Gastrocnemius medialis (tissue), 4 donors: ENCODE measurements at places on chromosomes 1 and 21. TPM values are rescaled to one million over a fixed set of nuclear protein-coding genes. Genes with fewer than 3 reads are reported as not detected.

PPFIA4 gene
- total RNA-seq: 45.5 TPM

DNA sequence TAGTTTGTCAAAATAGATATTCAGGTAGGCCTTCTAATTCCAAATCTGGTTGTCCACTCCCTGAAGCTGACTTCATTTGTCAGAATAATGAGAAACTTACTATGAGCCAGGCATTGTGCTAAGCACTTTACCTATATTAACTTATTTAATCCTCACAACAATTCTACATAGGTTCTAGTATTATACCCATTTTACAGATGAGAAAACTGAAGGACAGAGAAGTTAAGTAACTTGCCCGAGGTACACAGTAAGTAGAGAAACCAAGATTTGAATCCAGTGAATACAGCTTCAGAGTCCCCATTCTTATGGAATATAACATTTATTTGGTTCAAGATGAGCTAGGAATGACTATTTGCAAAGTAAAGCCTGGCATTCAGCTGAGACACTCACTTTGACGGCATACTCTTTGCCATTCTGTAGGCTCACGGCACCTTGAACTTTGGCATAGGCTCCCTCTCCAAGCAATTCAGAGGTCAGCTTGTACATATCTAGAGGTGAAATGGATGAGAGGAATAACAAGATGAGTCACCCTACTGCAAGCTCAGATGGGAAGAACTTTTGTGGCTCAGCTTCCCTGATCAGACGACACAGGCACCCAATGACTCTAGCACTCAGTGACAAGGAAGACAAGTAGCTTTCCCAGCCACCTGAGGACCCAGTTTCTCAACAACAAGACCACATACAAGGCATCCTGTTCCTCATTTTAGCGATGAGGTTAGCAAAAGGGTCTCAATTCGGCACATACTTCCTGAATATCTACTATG, 23.7 kb downstream of the MKNK1 start:
- peaks cover 2% of the 10 kb centered on the region for H3K36me3 ChIP-seq
- H3K27ac ChIP-seq: no peak overlapping the region
- H3K4me1 ChIP-seq: no peaks in the 10 kb centered on the region
- DNase-seq: no peak

DNA sequence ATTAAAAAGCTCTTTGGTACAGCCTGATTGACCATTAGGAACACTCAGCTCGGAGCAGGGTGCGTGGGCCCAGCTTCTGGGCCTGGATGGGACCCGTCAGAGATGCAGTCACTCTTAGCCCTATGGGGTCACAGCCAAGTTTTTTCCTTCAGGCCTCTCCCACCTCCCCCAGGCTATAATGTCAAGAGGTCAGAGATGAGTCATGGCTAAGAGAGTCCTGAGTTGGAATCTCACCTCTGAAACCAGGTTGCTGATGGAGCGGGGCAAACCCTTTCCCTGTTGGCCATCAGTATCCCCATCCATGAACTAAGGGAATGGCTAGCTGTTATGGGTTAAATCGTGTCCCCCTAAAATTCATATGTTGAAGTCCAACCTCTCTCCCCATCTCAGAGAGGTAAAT, 195.9 kb upstream of the POU3F1 start:
- H3K4me3 ChIP-seq: no peak overlapping the region
- no peaks in the 10 kb centered on the region for H3K4me1 ChIP-seq
- DNase-seq: no peak
- no peak overlapping the region for H3K27ac ChIP-seq
- H3K27me3 ChIP-seq: peaks cover 5% of the 10 kb centered on the region

- H3K4me3 ChIP-seq: no peak overlapping the region
- no peaks in the 10 kb centered on the region for H3K36me3 ChIP-seq
- H3K27ac ChIP-seq: no peak overlapping the region
- no peaks in the 10 kb centered on the region for H3K27me3 ChIP-seq
Observed at GRCh38 chr1:35971601-35972000, 40.7 kb downstream of the AGO3 start.

- DNase-seq: no peak
- H3K4me1 ChIP-seq: peaks cover 11% of the 10 kb centered on the region
- no peaks in the 10 kb centered on the region for H3K36me3 ChIP-seq
- H3K4me3 ChIP-seq: no peak overlapping the region
Observed at GRCh38 chr1:232306269-232306961, 323.5 kb downstream of the SIPA1L2 start.

GRCh38 chr1:172939475-172939874, 111.3 kb downstream of the TNFSF18 start:
- no peaks in the 10 kb centered on the region for H3K4me1 ChIP-seq
- no peak overlapping the region for H3K27ac ChIP-seq
- DNase-seq: no peak
- H3K36me3 ChIP-seq: no peaks in the 10 kb centered on the region

DNA sequence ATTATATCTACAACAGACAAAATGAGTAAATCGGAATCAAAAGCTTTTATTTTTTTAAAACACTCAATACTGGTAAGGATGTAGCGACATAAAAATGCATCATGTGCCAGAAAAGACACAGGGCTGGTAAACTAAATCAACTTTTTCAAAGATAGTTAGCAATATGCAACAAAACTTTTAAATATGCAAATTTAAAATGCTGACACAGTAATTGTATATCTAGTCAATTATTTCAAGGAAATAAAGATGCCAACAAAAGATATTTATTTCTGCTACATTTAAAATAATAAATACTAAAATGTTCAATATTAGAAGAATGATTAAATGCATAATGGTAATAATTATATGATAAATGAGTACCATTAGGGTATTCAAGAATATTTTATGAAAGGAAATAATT, 295.1 kb downstream of the SMYD3 start:
- no peak for DNase-seq
- no peaks in the 10 kb centered on the region for H3K4me1 ChIP-seq
- H3K36me3 ChIP-seq: no peaks in the 10 kb centered on the region
- H3K27ac ChIP-seq: no peak overlapping the region
- no peaks in the 10 kb centered on the region for H3K27me3 ChIP-seq
- H3K4me3 ChIP-seq: no peak overlapping the region

- DNase-seq: no peak
- H3K36me3 ChIP-seq: no peaks in the 10 kb centered on the region
- peaks cover 37% of the 10 kb centered on the region for H3K4me1 ChIP-seq
- no peak overlapping the region for H3K27ac ChIP-seq
Observed at GRCh38 chr21:29347274-29347681, 48.6 kb downstream of the BACH1 start.

- H3K27me3 ChIP-seq: no peaks in the 10 kb centered on the region
- H3K4me3 ChIP-seq: no peak overlapping the region
- H3K36me3 ChIP-seq: no peaks in the 10 kb centered on the region
- peak overlapping the region; percentile 46 for H3K27ac ChIP-seq
Observed at GRCh38 chr21:42266971-42267556, 48.1 kb downstream of the ABCG1 start.

DNA sequence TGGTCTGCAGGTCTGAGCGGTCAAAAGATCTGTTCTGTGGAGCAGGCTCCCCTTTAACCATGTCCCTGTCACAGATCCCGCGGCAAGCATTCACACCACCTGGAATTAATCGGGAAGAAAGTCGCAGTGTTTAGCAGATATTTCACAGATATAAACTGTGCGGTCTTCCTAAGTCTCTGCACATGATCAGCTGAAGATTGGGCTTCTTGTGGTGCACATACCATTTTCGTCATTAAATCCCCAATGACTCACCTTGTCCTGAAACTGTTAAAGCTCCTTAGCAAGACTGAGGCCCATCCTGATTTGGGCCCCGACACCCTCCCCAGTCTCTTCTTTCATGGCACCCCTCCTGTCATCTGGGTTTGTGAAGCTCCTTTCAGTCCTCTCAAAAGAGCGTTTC, 158.8 kb downstream of the KIF26B start:
- no peaks in the 10 kb centered on the region for H3K4me1 ChIP-seq
- H3K27ac ChIP-seq: no peak overlapping the region
- no peak for DNase-seq
- H3K4me3 ChIP-seq: no peak overlapping the region
- no peaks in the 10 kb centered on the region for H3K36me3 ChIP-seq

- DNase-seq: no peak
- H3K27ac ChIP-seq: no peak overlapping the region
- no peaks in the 10 kb centered on the region for H3K36me3 ChIP-seq
- H3K4me3 ChIP-seq: no peak overlapping the region
- H3K27me3 ChIP-seq: peaks cover 5% of the 10 kb centered on the region
- H3K4me1 ChIP-seq: peaks cover 8% of the 10 kb centered on the region
Observed at GRCh38 chr1:31791131-31791858, 24.5 kb downstream of the SPOCD1 start.

KIF17 gene
- 3.0 TPM for total RNA-seq

OLFML2B gene
- total RNA-seq: 3.7 TPM

CFHR2 gene
- not detected for total RNA-seq

- no peak overlapping the region for H3K4me3 ChIP-seq
- H3K27me3 ChIP-seq: no peaks in the 10 kb centered on the region
- H3K4me1 ChIP-seq: peaks cover 14% of the 10 kb centered on the region
- H3K27ac ChIP-seq: no peak overlapping the region
- DNase-seq: no peak
- H3K36me3 ChIP-seq: no peaks in the 10 kb centered on the region
Observed at GRCh38 chr1:74199504-74199903, 1.5 kb downstream of the FPGT start.

- no peaks in the 10 kb centered on the region for H3K27me3 ChIP-seq
- H3K4me3 ChIP-seq: no peak overlapping the region
- no peak overlapping the region for H3K27ac ChIP-seq
- peaks cover 6% of the 10 kb centered on the region for H3K4me1 ChIP-seq
- DNase-seq: no peak
Observed at GRCh38 chr1:227343727-227344551, 25.6 kb upstream of the CDC42BPA start.

PGLYRP4 gene
- total RNA-seq: not detected

- H3K4me1 ChIP-seq: peaks cover 36% of the 10 kb centered on the region
- no peaks in the 10 kb centered on the region for H3K36me3 ChIP-seq
- H3K4me3 ChIP-seq: no peak overlapping the region
- peak overlapping the region; percentile 4 for H3K27ac ChIP-seq
- DNase-seq: no peak
Observed at GRCh38 chr1:19400192-19400611, 85.1 kb downstream of the CAPZB start.

DNA sequence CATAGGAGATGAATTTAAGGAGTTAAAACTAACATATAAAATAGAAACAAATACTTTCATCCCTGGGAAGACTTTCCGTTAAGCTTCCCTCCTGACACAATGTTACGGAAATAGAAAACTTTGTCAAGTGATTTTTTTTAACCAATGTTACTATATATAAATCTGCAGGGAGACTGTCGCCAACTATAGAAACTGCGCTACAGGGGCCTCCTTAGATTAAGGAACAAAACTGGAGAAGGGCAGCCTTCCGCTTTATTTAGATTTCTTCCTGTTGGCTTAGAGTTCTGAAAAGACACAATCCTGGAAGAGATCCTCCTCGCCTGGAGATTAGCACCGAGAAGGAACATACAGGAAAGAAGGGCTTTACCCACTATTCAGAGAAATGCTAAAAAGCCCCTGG, 1.5 kb downstream of the MGST3 start:
- peak overlapping the region; percentile 67 for H3K4me3 ChIP-seq
- peak overlapping the region; percentile 100 for H3K27ac ChIP-seq
- no peak for DNase-seq
- H3K36me3 ChIP-seq: peaks cover 6% of the 10 kb centered on the region
- H3K4me1 ChIP-seq: peaks cover 56% of the 10 kb centered on the region

DNA sequence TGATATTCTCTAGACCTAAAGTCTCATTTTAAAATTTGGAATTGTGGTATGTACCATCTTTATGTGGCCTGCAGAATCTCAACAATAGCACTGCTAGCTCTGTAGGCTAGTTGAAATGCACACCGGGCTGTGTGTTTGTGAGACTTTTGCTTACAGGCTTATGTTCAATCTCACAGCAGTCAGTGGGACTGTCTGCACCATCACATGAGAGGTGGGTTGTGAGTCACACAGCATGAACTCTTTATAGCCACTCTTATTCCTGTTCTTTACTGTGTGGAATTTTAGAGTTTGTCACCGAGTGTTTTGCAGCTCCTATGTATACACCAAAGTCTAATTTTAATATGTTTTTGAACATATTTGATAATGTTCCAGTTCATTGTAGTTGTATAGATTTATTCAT, 74.6 kb downstream of the RASAL2 start:
- no peak overlapping the region for H3K27ac ChIP-seq
- H3K27me3 ChIP-seq: no peaks in the 10 kb centered on the region
- no peaks in the 10 kb centered on the region for H3K4me1 ChIP-seq
- H3K4me3 ChIP-seq: no peak overlapping the region
- no peaks in the 10 kb centered on the region for H3K36me3 ChIP-seq

- H3K4me1 ChIP-seq: no peaks in the 10 kb centered on the region
- H3K4me3 ChIP-seq: no peak overlapping the region
- DNase-seq: no peak
- H3K36me3 ChIP-seq: no peaks in the 10 kb centered on the region
- no peak overlapping the region for H3K27ac ChIP-seq
Observed at GRCh38 chr1:173038875-173039554, 11.7 kb downstream of the TNFSF18 start.

GRCh38 chr1:118254491-118255425, 69.7 kb upstream of the SPAG17 start:
- H3K36me3 ChIP-seq: no peaks in the 10 kb centered on the region
- no peak for DNase-seq
- H3K4me1 ChIP-seq: no peaks in the 10 kb centered on the region
- no peaks in the 10 kb centered on the region for H3K27me3 ChIP-seq

DNA sequence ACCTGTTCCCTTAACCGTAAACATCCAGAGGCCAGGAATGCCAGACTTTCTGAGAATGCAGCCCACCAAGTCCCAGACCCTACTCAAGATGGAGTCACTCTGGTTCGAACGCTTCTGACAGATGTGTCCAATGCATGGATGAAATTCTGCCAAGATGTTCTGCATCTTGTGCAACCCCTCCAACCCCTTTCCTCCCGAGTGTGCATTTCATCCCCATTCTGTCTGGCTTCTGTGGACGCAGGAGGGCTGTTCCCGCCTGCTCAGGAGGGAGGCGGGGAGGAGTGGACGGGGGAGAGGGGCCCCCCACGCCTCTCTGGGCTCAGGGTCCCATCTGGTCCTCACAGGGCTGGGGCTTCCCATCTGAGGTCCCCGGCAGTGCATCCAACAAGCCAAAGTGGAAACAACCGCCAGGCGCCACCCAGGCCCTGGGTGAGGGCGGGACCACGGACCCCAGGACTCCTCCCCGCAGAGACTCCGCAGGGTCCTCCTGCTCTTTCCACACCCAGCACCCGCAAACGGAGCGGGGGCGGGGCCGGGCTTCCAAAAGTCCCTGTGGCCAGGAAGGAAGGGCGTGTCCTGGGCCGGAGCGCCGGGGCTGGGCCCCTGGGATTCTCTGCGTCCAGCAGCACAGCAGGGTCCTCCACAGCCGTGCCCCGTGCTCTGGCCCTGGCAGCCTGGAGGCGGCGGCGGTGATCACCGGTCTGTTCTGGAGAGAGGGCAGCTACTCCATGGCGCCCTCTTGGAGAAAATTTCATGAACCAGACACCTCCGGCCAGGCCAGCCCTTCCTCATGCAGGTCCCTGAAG, 27.8 kb upstream of the SUMO3 start:
- H3K36me3 ChIP-seq: no peaks in the 10 kb centered on the region
- peaks cover 13% of the 10 kb centered on the region for H3K27me3 ChIP-seq
- H3K4me1 ChIP-seq: peaks cover 21% of the 10 kb centered on the region
- H3K4me3 ChIP-seq: peak overlapping the region; percentile 21
- H3K27ac ChIP-seq: peak overlapping the region; percentile 43
